ENCODE measurements at places on chromosomes 4 and X.

DNA sequence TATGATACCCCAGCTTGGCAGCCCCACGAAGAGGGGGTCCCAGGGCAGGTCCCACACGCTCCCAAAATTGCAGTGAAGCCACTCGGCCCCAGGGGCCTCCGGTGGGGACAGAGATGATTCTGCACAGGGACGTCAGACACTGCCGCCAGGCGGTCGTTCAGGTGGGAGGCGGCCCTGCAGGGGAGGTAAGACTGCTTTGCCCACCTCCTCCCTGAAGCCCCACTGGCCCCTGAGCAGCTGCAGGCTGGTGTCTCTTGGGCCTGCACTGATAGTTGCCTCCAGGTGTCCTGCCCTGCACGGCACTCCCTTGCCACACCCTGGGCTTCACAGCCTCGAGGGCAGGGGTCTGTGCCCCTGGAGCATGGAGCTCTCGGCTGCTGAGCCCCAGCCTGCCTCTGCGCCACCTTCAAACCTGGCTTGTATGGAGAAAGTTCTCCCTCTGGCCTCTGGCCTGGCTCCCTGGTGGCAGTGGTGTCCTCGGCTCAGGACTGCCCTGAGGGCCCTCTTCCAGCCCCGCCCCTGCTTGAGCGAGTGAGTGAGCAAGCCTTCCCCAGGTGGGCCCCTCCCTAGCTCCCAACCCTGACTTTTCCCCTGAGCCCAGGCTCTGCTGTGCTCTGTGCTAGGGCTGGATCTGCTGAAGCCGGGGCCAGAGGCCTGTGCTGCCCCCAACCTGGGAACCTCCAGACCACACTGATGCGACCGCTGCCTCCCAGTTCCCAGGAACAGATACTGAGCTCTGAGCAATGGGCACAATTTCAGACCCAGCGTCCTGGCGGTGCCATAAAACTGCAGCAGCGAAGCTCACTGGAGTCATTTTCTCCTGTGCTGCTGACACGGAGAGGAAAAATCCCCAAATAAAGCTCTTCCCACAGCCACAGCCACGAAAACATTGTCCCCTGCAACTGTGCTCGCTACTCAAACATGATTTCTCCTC lies 16.1 kb downstream of the ADRA2C start:
- no peak for DNase-seq

- DNase-seq: no peak
Measured at GRCh38 chr4:186351668-186352194, 85.7 kb downstream of the F11 start.

- DNase-seq: no peak
Measured at GRCh38 chrX:70252491-70252890, 7.5 kb downstream of the P2RY4 start.

GRCh38 chr4:121072224-121073003 lies at the start of gene NDNF:
NDNF (minus strand) TSS chr4:121072535; CDS start chr4:121045837, 26,698 bp downstream.
- DNase-seq: peak; percentile 78

DNA sequence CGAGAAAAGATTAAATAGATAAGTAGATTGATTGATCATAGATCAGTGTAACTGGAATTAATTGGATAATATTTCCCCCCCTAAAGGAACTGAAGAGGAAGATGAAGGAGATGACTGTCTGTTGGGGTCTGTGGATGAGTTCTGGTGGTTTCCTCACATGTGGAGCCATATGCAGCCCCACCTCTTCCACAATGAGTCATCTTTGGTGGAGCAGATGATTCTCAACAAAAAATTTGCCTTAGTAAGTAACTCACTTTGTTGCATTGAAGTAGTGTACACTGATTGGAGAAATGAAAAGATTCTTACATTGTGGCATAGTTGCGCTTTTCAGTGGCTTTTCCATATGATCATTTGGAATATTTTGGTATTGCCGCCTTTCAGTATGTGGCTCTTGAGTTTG lies 80.4 kb downstream of the NDST3 start:
- peak; percentile 13 for DNase-seq

GRCh38 chr4:185965426-185966384 lies 103.3 kb upstream of the TLR3 start:
- no peak for DNase-seq

DNA sequence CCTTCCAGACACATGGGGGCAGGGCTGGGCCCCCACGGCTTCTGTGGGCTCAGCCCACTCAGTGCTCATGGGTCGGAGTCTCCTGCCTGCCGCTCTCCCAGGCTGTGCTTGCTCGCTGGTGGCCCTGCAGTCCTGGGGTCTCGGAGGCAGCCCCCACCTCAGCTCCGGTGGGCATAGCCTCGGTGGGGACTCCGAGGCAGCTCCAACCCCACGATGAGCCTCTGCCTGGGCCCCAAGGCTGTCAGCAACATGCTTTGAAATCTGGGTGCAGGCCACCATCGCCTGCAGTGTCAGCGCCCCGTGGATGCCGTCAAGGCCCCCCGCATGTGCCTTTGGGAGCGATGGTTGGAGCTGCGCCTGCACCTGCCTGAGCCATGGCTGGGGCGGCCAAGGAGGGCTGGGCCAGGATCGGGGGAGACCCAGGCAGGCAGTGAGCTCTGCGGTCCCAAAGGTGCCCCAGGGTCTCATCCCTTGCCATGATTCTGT lies 30.2 kb upstream of the SPON2 start:
- DNase-seq: no peak

DNA sequence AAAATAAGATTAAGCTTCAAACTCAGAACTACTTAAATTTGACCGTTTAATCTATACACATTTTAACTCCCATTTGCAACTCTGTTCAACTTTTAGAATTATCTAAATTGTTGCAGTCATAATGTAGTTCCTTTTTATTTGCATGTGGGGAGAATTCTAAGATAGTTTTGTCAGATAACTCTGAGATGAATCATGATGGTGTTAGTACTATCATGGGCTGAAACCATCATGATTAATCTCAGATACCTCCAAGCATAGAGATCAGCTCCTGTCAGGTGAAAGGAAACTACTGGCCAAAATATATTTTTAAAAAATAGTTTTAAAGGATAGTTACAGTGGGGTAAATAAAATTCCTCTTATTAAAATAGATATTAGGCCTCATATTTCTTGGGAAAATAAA lies 39.0 kb downstream of the FBXO8 start:
- no peak for DNase-seq

- no peak for DNase-seq
Measured at GRCh38 chr4:139834981-139835391, 169.4 kb downstream of the MGST2 start.

- DNase-seq: no peak
Measured at GRCh38 chr4:46124773-46125413, 1.0 kb upstream of the GABRG1 start.

- peak; percentile 12 for DNase-seq
Measured at GRCh38 chr4:109184491-109184961, 117.9 kb downstream of the COL25A1 start.

- DNase-seq: no peak
Measured at GRCh38 chr4:185809533-185810071, 2.4 kb downstream of the SORBS2 start.

DNA sequence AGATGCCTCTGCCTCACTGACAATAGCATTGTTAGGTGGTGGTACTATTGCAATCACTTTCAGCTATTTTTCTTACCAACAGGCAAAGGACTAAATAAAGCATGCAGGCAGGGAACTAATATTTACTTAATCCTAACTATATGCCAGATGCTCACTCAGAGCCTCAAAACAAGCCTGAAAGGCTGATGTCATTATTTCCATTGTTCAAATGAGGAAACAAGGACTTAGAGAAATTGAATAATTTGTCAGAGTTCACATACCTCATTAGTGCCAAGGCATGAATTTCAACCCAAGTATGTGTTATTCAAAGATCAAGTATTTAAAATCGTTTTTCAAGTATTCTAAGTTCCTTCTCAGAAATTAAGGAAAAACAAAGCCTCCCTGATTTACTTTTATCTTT lies 374.9 kb upstream of the TECRL start:
- peak; percentile 71 for DNase-seq

DNA sequence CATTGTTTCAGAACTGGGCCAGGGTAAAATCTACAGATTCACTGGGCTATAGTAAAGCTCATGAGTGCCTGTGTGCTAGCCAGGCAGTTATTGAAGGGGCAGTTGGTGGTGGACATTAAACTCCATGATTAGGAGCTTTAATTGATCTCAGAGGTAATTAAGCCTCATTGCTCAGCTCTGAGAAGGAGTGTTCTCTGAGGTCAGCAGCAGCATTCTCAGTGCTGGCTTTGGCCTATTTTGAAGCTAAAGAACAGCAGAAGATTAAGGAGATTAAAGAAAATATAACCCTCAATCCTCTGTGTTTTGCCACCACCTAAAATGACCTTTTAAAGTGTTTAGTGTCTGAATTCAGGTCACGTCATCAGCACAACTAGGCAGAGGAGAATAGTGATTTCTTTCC lies 42.5 kb downstream of the EGF start:
- no peak for DNase-seq

DNA sequence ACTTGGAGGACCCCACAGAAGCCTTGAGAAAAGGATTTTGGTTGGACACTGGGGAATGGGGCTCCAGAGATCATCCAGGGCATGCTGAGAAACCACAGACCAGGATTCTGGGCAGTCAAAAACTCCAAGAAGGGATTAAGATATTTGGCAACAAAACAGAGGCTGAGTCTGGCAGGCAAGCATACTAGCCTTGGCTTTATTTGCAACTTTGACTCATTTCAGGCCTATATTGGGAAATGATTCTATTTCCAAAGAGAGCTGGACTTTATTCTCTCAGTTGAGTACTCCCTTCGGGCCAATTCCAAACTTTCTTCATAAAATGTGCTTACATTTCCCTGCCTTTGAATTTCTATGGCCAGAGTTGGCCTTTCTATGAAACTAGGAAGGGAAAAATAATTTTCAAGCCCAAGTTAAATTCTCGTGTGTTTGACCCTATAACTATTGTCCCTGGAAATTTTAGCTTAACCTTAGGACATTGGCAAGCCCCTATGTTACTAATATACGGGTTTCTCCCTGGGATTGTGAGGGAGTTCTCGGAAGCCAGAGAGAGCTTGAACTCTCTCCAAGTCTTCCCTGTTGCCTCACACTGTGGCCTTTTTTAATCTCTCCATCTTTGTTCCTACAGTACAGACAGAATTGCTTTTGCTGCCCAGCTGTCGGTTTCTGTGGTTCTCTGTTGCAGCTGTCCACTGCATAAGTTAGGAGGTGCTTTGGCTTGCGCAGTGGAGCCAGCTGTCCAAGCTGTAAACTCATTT lies 112.6 kb upstream of the FAM9A start:
- peak; percentile 39 for DNase-seq

- peak; percentile 90 for DNase-seq
Measured at GRCh38 chr4:77921701-77922100, 59.1 kb downstream of the MRPL1 start.

- peak; percentile 30 for DNase-seq
Measured at GRCh38 chr4:19971829-19972228, 279.9 kb upstream of the SLIT2 start.

DNA sequence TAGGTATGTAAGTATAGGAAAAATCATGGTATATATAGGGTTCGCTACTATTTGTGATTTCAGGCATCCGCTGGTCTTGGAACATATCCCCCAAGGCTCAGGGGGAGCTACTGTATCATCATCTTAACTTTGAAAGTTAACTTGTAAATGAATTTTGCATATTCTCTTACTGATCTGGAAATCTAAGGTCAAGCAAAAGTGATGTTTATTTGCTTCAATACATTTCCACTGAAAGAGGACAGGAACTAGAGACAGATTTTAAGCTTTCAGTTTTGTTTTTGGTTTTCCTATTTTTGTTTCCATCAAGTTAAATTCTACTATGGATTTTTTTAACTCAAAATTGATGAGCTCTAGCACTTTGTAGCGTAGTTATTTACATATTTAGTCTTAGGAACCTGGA lies 56.2 kb downstream of the NAF1 start:
- no peak for DNase-seq

DNA sequence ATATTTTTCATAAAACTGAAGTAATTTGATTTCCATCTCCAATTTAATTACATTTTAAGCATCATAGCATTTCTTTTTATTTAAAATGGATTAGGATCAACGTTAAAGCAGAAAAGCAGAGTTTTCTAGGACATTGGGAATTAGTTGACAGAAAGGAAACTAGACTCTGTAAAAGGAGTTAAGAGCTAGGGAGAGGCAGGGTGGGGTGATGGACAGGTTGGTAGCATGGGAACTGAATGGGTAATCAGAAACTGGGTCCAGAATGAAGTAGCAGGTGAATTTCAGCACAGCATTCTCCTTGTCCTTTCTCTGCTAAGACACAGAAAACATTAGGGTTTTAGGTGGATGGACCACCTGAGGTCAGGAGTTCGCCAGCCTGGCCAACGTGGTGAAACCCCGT lies 97.6 kb downstream of the ANAPC4 start:
- DNase-seq: no peak

- DNase-seq: peak; percentile 78
Measured at GRCh38 chrX:107731831-107732502, 43.6 kb downstream of the TSC22D3 start.

GRCh38 chr4:26884026-26884425 lies 23.4 kb downstream of the STIM2 start:
- no peak for DNase-seq

GRCh38 chr4:113384600-113384999 lies 335.1 kb downstream of the ANK2 start:
- peak; percentile 46 for DNase-seq

GRCh38 chrX:87409113-87409841 lies 108.3 kb upstream of the KLHL4 start:
- peak; percentile 68 for DNase-seq

GRCh38 chr4:106444557-106444956 lies 76.0 kb upstream of the GIMD1 start:
- DNase-seq: peak; percentile 40

GRCh38 chrX:132876523-132877338 lies 81.7 kb downstream of the HS6ST2 start:
- DNase-seq: no peak

DNA sequence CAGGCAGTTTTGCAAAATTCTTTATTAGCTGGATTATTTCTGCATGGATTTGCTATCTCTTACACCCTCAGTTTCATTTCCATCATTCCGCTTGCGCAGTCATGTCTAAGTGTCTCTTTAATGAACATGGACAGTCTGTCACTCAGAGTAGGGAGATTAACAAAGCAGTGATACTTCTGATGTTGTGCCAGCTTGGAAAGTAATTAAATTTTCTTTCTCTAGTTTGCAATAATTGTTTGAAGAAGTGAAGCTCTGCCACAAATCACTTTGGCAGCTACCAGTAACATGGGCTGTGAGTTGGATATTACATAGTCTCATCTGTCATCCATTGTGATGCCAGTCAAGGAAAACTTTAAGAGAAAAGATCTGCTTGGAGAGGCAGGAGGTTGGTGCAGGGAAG lies 324.8 kb upstream of the NWD2 start:
- DNase-seq: no peak

GRCh38 chrX:17842769-17843525 lies 18.2 kb downstream of the RAI2 start:
- DNase-seq: no peak

GRCh38 chr4:47814618-47815295 lies 23.1 kb downstream of the CORIN start:
- peak; percentile 89 for DNase-seq

DNA sequence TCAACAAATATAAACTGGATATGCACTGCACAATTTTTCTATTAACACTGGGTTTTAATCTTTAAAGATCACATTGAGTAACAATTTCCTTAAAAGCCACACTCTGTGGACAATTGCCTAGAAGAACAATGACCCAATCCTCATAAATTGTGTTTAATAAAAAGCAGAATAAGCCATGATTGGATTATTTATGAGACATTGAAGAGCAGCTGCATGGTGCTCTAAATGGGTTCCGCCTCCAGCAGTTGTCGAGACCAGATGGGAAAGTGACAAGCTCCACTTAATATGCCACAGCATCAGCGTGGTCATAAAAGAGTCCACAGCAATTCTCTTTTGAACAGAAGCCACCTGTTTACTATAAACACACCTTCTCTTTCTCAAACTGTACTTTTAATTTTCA lies 635.2 kb upstream of the FRG1 start:
- DNase-seq: no peak

Data from fibroblast of skin of scalp (primary cell).